ENCODE measurements at places on chromosomes 7 and 10. TPM values are rescaled to one million over a fixed set of nuclear protein-coding genes. Genes with fewer than 3 reads are reported as not detected.

- H3K27me3 ChIP-seq, result no peaks in the 10 kb centered on the region
- no peaks in the 10 kb centered on the region for H3K36me3 ChIP-seq
- no peak for DNase-seq
- no peak overlapping the region for H3K4me3 ChIP-seq
- H3K27ac ChIP-seq, result peak overlapping the region; percentile 42
Measured at GRCh38 chr7:102890292-102890970, 22.4 kb upstream of the LRRC17 start.

DNA sequence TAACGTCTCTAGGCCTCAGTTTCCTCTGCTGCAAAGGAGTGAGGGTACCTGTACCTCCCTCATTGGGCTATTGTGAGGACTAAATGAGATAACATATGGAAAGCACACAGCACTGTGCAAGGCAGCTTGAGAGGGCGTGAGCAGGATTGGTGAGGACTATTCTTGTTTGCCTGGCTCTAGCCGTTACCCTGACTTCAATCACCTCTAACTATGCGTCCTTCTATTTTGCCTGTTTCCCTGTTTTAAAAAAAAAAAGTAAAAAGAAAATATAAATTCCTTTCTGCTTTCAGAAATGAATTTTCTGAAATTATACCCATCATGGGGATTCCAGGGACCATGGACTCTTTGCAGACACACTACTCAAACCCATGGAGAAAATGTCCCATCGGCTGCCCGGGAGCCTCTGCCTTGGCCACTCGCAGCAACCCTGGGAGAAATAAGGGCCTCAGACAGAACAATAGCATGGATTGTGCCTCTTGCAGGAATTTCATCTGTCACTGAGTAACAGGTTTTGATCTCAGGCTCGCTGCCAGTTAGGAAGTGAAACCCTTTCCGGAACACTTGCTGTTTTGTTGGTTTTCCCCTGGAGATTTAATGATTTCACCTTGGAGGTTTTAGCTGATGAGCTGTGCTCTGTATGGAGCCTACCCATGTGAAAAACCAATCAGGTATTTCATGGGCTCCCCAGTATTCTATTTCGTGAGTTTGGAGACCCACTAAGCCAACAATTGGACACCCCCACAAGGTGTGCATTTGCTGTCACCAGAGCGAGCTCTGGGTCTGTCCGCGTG, 55.6 kb downstream of the STEAP1B start:
- H3K27ac ChIP-seq, result no peak overlapping the region
- H3K4me3 ChIP-seq, result no peak overlapping the region
- no peaks in the 10 kb centered on the region for H3K27me3 ChIP-seq
- peaks cover 10% of the 10 kb centered on the region for H3K4me1 ChIP-seq
- DNase-seq, result no peak
- H3K36me3 ChIP-seq, result no peaks in the 10 kb centered on the region

DNA sequence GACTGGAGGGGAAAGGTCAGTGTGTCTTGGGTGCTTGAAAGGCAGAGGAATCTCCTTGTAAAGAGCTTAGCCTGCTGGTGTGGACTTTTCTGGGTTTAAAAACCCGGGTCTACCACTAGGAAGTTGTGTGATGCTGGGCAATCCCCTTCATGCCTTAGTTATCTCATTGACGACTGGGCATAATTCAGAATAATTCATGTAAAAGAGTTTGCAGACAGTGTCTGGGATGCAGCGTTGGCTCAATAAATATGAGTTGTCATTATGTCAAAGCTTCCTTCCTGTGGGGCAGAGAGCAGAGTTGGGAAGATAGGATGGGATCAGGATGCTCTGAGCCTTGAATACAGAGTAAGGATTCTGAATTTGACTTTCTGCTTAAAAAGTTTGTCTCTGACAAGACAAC, 196.4 kb downstream of the ADRA2A start:
- H3K36me3 ChIP-seq, result no peaks in the 10 kb centered on the region
- H3K4me1 ChIP-seq, result no peaks in the 10 kb centered on the region
- no peak overlapping the region for H3K4me3 ChIP-seq
- H3K27me3 ChIP-seq, result no peaks in the 10 kb centered on the region

DNA sequence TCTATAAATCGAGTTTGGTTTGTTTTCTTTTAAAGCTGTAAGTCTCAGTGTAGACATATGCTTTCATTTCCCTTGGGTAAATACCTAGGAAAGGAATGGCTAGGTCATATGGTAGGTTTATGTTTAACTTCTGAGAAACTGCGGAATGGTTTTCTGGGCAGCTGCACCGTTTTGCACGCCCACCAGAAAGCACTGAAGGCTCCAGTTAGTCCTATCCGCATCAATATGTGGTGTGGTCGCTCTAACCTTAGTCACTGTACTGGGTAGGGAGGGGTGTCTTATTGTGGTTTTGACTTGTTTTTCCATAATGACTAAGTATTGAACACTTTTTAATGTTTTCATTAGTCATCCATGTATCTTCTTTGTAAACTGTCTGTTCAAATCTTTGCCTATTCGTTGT, 279.5 kb upstream of the AKR1E2 start:
- no peak overlapping the region for H3K4me3 ChIP-seq
- no peaks in the 10 kb centered on the region for H3K27me3 ChIP-seq
- DNase-seq, result no peak

GRCh38 chr10:63781226-63781625, 260.0 kb downstream of the REEP3 start:
- H3K27me3 ChIP-seq, result no peaks in the 10 kb centered on the region
- no peak overlapping the region for H3K27ac ChIP-seq
- no peak overlapping the region for H3K4me3 ChIP-seq

DNA sequence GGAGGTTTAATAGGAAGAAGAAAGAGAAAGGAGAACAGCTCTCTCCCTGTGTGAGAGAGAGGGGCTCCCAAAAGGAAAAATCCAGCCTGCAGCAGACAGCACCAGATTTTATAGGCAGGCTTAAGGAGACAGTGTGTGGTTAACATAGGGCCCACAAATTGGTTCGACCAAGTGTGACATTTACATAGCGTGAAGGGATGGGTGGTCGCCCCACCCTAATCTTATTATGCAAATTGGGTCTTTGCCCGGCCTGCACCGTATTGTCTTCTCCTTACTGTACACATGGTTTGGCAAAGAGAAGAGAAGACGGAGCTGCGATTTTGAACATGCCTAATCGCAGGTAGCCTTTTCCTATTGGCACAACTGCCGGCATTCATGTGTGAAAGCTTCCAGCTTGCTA, 756.3 kb downstream of the NXPH1 start:
- no peak overlapping the region for H3K27ac ChIP-seq
- no peak overlapping the region for H3K4me3 ChIP-seq
- H3K27me3 ChIP-seq, result no peaks in the 10 kb centered on the region

DNA sequence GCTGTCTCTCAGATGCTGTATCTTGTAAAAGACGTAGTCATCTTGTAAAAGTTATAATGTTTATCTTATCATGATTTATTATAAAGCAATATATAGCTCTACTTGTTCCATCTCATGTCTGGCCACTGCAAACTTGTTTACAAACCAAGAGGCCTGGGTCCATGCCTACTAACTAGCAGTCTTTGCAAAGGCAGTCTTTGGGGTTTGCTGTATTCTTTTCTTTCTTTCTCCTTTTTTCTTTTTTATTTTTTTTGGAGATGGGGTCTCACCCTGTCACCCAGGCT, 272.6 kb downstream of the GATA3 start:
- H3K27me3 ChIP-seq, result no peaks in the 10 kb centered on the region
- no peaks in the 10 kb centered on the region for H3K4me1 ChIP-seq
- no peak for DNase-seq

DNA sequence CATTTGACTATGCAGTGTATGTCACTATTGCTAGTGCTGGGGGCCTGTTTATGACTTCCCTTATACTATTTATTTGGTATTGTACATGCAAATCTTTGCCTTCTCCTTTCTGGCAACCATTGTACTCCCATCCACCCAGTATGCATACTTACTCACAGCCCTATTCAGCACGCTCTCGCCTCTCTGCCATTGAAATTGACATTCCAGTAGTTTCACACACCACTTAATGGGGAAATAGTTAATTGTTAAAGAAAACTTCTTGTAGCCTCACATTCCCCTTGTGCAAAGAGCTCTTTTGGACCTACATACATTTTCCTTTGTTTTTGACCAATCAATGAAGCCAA, 9.9 kb downstream of the CLDN12 start:
- no peaks in the 10 kb centered on the region for H3K27me3 ChIP-seq
- H3K27ac ChIP-seq, result no peak overlapping the region
- no peak for DNase-seq

DNA sequence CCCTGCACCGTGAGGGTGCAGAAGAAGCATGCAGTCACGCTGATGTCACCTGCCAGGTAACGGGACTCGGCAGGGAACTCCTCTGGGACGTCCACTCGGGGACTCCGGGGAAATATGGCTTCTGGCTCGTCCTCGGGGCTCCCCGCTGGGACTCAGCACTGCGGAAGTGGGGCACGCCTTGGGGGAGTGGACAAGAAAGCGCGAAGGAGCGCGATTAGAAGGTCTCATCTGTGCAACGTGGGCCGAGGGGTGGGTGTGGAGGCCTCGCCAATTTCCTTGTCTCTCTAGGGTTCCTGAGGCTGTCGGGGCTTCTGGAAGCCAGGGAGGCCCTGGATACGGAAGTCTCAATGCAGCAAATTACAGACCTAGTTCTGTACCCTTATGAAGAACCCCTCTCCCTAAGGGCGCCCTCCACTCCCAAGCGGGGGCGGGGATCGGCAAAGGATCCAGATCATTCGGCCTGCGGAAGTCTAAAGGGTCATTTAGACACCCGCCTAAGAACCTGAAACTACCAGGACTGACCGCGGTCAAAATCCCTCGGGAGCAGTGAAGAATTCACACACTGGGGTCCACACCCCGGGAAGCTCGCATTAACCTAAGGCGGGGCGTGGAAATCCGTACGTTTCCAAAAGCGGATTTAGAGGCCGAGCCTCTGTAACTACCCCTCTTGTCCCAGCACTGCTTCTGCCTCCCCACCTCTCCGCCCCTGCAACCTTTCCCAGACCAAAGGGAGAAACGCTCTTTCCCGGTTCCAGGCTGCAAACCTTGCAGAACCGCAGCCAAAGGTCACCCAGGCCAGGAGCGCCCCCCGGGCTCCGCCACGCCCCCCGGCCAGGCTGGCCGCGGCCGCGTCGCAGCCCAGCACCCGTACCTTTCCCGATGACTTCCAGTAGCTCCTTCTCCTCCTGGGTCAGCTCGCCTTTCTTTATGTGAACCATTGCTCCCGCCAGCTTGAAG, 640 bp downstream of the ANKMY2 start:
- no peak for DNase-seq
- H3K27ac ChIP-seq, result peak overlapping the region; percentile 89
- H3K27me3 ChIP-seq, result no peaks in the 10 kb centered on the region
- H3K36me3 ChIP-seq, result no peaks in the 10 kb centered on the region
- peaks cover 32% of the 10 kb centered on the region for H3K4me1 ChIP-seq
- peak overlapping the region; percentile 94 for H3K4me3 ChIP-seq

DNA sequence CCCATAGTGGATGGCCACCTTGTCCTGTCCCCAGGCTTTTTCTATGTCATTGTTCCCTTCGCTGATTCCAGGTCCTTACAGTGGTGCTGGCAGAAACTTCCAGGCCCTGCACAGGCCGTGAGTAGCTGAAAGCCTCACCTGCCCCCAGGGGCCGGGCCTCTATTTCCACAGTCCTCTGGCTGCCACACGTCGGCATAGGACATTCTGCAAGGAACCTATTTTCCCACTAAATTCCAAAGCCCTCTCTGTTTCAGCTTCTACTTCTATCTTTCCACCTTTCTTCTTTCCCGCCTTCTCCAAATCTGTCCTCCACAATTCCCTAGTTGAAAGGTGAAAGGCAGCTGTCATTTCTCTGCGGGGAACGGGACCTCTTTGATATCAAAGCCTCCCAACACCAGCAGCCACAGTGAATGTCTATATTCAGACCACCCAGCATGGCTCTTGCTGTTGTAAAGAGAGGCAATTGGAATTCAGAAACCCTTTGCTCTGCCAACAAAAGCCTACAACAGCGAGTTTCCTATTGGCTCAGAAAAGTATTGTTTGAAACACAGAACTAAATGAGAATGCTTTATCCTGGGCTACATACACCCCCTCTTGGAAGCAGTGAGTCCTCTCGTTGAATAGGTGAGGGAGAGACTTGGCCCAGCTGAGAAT, 607.7 kb downstream of the GALNT17 start:
- H3K4me3 ChIP-seq, result no peak overlapping the region
- DNase-seq, result no peak
- no peak overlapping the region for H3K27ac ChIP-seq
- H3K36me3 ChIP-seq, result no peaks in the 10 kb centered on the region
- H3K27me3 ChIP-seq, result no peaks in the 10 kb centered on the region

DNA sequence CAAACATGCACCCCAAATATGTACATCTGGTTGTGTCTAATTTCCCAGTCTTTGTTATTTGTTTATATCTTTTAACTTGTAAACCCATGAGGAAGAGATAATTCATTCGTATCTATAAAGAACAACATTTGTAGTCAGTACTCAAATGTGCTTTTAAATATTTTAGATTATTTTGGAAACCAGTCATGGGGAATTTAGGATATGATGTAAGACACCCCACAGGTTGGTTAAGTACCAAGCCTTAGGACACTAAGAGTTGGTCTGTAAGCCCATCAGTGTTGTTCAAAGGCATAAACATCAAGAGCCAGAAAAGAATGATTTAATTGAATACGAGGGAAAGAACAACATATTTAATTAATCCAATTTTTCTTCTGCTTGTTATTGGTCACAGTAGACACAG, 421.1 kb upstream of the SEMA3C start:
- no peaks in the 10 kb centered on the region for H3K27me3 ChIP-seq
- no peaks in the 10 kb centered on the region for H3K36me3 ChIP-seq
- no peaks in the 10 kb centered on the region for H3K4me1 ChIP-seq
- H3K27ac ChIP-seq, result no peak overlapping the region
- no peak for DNase-seq
- no peak overlapping the region for H3K4me3 ChIP-seq

GRCh38 chr10:72379062-72379461, 24.3 kb upstream of the DNAJB12 start:
- no peak overlapping the region for H3K4me3 ChIP-seq
- DNase-seq, result no peak
- H3K27ac ChIP-seq, result no peak overlapping the region
- no peaks in the 10 kb centered on the region for H3K36me3 ChIP-seq
- H3K4me1 ChIP-seq, result no peaks in the 10 kb centered on the region
- no peaks in the 10 kb centered on the region for H3K27me3 ChIP-seq

DNA sequence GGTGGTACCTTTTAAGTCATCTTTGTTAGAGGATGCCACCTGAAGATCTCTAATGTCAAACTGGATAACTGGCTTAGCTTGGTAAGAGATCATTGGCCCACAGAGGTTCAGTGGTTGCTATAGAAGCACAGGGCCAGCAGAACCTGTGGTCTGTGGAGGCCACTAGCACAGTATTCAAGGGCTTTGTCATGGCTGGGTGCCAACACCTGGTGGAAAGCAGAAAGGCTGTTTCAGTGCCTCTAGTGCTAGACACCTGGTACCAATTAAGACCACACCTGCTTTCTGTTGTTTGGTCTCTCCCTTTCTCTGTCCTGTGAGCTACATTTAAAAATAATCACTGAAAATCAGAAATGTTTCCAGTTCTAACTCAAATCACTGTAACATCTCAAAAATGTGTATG, 10.0 kb upstream of the PCGF5 start:
- H3K27ac ChIP-seq, result no peak overlapping the region
- H3K36me3 ChIP-seq, result no peaks in the 10 kb centered on the region
- DNase-seq, result no peak
- H3K4me3 ChIP-seq, result no peak overlapping the region
- H3K4me1 ChIP-seq, result peaks cover 37% of the 10 kb centered on the region

The TUBB8 gene
- not detected for total RNA-seq

The AHCYL2 gene
- 31.4 TPM for total RNA-seq

The IL6 gene
- 15.7 TPM for total RNA-seq

The PPP1R3A gene
- not detected for total RNA-seq

The NRCAM gene
- 2.4 TPM for total RNA-seq

Data from thoracic aorta (tissue), 2 donors.